ENCODE measurements at places on chromosomes 5 and 9. TPM values are rescaled to one million over a fixed set of nuclear protein-coding genes. Genes with fewer than 3 reads are reported as not detected.

Gene ANXA6
- 292 TPM for total RNA-seq

Gene TMC1
- 1.6 TPM for total RNA-seq

Gene LCN12
- not detected for total RNA-seq

Gene PCSK5
- total RNA-seq = 30.5 TPM

Gene REEP2
- 1.4 TPM for total RNA-seq

Gene CSF2
- not detected for total RNA-seq

Gene FAM169A
- total RNA-seq = 0.30 TPM

Gene FAM120AOS
- total RNA-seq = 35.4 TPM

Gene INSL6
- total RNA-seq = not detected

Gene CDHR2
- not detected for total RNA-seq

Gene SPINK7
- not detected for total RNA-seq

Gene NR5A1
- total RNA-seq = not detected

Gene FOXD4L3
- total RNA-seq = not detected

Gene CDX1
- not detected for total RNA-seq

Gene FTMT
- not detected for total RNA-seq

Gene PDE8B
- 0.15 TPM for total RNA-seq

Gene KCNV2
- not detected for total RNA-seq

Gene ZNF462
- total RNA-seq = 0.46 TPM

Gene ENHO
- total RNA-seq = not detected

Gene CCDC192
- total RNA-seq = not detected

Gene SLCO6A1
- not detected for total RNA-seq

Gene IFNA2
- not detected for total RNA-seq

Gene PCDHA10
- total RNA-seq = 0.15 TPM

Gene F12
- total RNA-seq = 1.7 TPM

Gene FBXL7
- total RNA-seq = 4.0 TPM

Gene AOPEP
- 32.2 TPM for total RNA-seq

Gene SERF1A
- 11.4 TPM for total RNA-seq

Gene IL7R
- total RNA-seq = 1.3 TPM

Gene IL3
- total RNA-seq = not detected

Gene ANKRD31
- total RNA-seq = not detected

Gene UNC5A
- total RNA-seq = 0.30 TPM

Gene NEUROG1
- not detected for total RNA-seq

Gene DOLK
- 29.6 TPM for total RNA-seq

Gene LCN15
- not detected for total RNA-seq

Gene TMOD1
- total RNA-seq = 1.9 TPM

Gene AFAP1L1
- 54.0 TPM for total RNA-seq
